ENCODE measurements at places on chromosomes 2 and 18. TPM values are rescaled to one million over a fixed set of nuclear protein-coding genes. Genes with fewer than 3 reads are reported as not detected.

Gene PAX3
- total RNA-seq = not detected

Gene OSGEPL1
- 9.2 TPM for total RNA-seq

DNA sequence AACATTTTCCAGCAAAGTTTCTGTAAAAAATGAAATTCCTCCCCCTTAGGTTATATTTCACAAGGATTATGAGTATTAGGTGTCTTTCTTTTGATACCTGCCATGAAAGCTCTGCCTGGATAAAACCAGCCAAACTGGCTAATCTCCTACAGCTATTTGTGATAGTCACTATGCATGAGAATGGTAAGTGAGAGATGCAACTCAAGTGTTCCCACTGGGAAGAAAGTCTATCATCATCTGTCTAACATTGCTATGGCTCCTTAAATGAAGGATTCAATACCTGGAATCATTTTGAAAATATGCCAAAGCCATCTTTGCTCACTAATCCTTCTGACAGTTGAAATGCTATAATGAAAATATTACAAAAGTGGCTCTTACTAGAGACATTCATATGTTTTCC is 339.9 kb upstream of the LRRTM4 start:
- DNase-seq = no peak

Gene HRH4
- total RNA-seq = not detected

Gene ANKAR
- 7.7 TPM for total RNA-seq

- DNase-seq = no peak
Observed at GRCh38 chr2:1856922-1857321, 112.6 kb upstream of the PXDN start.

DNA sequence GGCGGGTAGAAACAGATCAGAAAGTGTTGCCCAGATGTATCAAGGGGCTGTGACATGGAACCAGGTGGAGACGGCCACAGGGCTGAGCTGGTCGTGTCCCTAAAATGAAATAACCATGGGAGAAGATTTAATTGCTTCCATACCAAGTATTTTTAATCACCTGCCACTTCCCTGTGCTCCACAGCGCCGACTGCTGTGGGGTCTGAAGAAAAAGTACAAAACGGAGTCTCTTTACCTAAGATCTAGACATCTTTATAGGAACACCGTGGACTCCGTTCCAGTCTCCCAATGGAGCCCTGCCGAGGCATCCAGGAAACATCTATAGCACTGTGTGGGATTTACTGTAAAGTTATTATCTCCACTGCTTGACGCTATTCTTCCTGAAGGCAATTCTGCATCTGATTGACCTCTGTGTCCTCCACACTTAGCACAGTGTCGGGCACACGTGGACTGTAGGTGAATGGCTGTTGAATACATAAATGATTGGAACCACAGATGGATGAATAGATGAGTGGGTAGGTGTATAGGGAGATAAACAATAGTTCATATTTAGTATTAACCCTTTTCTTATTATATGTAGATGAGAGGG is 21.6 kb upstream of the GYPC start:
- DNase-seq = no peak

GRCh38 chr2:84851876-84852275 is 29.0 kb downstream of the TRABD2A start:
- DNase-seq = no peak

Gene RAMP1
- total RNA-seq = 359 TPM

Gene RNF152
- 11.8 TPM for total RNA-seq

DNA sequence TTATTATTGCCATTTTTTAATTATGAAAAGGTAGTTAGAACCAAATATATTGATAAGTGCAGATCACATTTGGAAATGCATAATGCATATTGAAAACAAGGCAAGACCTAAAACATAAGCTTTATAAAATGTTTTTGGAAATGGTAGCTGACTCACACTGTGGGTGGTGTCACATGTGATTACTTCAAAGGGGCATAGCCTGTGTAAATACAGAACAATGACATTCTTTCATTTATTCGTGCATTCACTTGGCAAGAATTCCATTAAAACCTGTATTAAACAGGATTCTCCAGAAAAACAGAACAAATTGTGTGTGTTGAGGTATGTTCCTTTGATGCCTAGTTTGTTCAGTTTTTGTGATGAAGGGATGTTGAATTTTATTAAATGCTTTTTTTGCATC is 427.3 kb upstream of the ST6GAL2 start:
- DNase-seq = no peak

DNA sequence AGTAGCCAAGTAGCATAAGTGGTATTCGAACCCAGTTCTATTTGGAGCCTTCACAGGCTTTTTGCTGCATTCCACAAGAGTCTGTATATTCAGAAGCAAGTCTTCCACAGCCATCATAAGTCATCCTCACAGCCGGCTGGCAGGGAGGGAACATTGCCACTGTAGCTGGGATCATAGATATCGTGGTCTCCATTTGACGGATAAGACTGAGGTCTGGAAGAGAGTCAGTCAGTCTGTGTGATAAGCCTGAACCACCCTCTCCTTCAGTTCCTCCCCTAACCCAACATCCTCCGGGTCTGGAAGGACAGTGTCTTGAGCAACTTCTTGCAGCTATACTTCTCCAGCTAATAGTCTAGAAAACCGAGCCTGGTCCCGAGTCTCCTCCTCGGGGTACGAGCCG is 17.0 kb upstream of the C1QL2 start:
- no peak for DNase-seq

Gene UCN
- total RNA-seq = 1.2 TPM

- no peak for DNase-seq
Observed at GRCh38 chr2:151098841-151099240, 162.8 kb downstream of the RBM43 start.

DNA sequence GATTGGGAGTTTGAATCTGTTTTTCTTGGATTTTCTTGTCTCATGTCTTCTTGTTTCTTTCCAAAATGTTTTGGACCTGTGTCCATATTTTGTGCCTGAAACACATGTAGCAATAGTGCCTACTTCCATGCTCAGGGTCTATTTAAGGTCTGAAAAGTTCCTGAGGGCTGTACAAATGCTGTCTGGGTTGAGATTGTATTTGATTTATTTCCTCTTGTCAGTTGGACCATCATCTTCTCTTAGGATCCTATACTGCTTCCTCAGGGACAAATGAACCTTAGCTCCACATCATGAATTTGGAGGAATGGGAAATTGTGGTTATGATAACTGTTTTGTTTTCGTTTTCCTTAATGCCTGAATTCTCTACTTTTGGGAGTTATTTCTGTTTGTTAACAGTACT is 59.9 kb downstream of the UBR3 start:
- no peak for DNase-seq

Gene RAX
- not detected for total RNA-seq

- DNase-seq = no peak
Observed at GRCh38 chr2:16226943-16227664, 286.8 kb downstream of the MYCN start.

Gene OTX1
- not detected for total RNA-seq

DNA sequence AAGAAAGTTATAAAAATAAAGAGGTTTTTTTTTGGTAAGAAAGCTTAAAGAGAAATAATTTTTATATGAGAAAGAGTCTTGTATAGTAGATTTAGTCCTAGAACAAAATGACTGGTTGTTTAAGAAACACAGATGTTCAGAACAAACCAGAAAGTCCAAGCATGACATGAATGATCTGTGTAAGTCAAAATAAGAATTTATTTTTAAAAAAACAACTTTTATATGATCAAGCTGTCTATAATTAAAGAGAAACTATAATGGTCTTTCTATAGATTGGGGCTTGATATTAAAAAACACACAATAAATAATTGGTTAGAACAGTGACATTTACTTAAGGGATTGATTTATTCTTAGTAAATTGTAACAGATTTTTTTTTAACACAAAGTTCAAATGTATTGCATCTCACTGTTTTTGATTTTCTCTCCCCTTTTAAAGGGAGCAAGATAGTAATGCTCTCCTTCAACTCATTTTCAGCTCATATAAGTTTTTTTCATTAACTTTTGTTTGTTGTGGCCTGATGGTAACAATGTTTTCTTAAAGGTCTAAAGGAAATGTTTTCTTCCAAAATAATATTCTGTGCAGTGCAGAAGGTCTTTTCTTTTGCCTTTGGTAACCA is 1256.8 kb downstream of the LRP1B start:
- no peak for DNase-seq

- no peak for DNase-seq
Observed at GRCh38 chr18:69725009-69725408, 222.7 kb downstream of the CD226 start.

DNA sequence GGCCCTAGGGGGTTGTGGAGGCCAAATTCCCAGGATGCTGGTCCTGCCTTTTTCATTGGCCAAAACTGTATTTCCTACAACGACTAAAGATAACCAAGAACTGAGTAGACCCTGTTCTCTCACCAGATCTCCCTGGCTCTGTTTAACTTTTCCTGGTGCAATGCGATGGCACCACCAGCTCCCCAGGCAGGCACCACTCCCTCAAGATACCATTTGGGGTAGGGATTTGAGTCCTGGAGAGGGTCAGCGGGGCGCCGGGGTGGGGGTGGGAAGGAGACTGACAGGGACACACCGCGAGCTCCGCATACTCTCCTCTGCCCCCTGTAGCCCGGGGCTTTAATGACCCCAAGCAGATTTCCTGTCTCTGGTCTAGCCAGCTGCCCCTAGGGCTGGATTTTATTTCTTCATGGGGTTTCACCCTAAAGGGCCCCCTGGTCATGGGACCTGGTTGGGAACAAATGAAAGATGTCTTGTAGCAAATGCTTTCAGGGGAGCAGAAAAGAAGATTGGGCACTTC is 7.3 kb downstream of the SIX2 start:
- DNase-seq = no peak

DNA sequence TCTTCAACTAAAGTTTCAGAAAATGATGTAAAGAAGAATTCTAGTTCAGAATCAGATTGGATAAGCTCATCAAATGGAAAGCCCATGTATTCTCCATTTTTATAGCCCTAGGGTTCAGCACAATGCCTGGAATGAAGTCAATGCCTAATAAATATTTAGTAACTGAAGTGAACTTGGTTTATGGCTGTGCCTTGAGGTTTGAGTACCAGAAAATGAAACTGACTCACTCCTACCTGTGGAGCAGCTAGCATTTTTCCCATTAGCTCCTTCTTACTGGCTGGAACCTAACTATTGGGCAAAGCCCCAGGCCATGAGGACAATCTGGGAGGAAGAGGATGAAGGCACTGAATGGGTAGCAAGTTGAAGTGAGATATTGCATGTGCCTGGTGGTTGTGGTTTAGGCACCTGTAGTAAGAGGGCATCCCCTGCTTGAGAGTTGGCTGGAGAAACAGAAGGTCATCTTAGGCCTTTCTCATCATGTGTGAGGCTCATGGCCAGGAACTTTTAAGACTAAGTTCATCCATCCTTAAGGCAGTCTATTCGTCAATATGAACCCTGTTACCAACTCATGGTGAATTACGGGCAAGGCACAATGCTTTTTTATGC is 85.0 kb upstream of the LYPD1 start:
- DNase-seq = no peak

Gene FAM161A
- 1.5 TPM for total RNA-seq

Gene ERFE
- not detected for total RNA-seq

DNA sequence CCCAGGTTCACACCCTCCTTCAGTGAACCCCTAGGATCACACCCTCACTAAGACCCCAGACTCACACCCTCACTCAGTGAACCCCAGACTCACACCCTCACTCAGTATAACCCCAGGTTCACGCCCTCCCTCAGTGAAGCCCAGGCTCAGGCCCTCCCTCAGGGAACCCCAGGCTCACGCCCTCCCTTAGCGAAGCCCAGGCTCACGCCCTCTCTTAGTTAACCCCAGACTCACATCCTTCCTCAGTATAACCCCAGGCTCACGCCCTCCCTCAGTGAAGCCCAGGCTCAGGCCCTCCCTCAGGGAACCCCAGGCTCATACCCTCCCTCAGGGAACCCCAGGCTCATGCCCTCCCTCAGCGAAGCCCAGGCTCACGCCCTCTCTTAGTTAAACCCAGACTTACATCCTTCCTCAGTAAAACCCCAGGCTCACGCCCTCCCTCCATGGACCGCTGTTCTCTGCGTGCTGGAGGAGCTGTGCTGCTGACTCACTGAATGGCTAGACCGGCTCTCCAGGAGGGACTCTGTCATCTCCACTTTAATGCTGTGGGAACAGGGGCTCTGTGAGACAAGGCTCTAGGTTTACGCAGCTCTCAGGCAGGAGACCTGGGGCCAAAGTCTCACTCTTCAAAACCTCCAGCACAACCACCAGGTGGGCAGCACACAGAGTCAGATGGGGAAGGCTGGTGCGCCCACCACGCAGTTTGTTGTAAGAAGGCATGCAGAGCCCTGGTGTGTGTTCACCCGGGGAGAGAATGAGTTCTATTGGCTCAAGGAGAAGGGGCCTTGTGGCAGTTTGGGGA is 506.9 kb upstream of the MYT1L start:
- DNase-seq = no peak

Gene SMC6
- 12.8 TPM for total RNA-seq

- no peak for DNase-seq
Observed at GRCh38 chr2:237471438-237472186, 15.4 kb upstream of the MLPH start.

DNA sequence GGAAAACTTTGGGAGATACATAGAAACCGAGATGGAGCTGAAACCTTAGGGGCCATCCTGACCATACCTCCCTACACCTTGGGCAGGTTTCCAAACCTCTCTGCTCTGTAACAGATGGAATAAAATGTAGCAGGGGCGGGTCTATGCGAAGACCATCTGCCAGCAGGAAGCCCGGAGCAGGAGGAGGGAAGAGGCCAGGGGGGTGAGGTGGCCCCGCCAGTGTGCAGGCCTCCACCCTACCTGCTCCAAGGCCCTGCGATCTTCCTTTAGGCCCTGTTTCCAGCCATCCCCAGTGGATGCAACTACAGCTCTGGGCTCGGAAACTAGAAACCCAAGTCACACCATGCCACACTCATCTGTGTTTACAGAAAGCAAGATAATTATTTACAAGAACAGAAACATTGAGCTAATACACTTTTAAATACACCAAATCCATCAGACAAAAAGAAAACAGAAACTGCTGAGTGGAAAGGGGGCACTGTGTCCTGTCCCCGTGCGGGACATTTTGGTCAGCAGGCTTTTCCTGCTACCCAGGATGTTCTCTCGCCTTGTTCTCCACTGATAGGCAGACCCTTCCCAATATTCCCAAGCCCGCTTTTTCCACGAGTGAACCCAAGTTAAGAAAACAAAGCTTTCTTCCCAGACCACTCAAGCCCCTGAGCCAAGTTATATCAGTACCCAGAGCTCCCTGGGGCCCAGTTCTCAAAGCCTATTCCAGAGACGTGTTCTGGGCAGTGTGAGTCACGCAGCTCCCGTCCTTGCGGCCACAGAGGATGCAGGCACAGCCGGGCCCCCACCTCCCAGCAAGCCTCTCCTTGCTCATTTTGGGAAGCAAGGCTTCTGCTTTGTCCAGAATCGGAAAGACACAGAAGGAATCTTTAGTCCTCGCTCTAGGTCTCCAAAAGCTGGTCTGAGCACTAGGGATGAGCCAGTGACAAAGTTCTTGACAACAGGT is 17.3 kb downstream of the CIB4 start:
- DNase-seq = peak; percentile 41

Gene TEKT4
- 0.15 TPM for total RNA-seq

Measured in left cardiac atrium (tissue), 4 donors.